ENCODE measurements at places on chromosomes 5 and 9. TPM values are rescaled to one million over a fixed set of nuclear protein-coding genes. Genes with fewer than 3 reads are reported as not detected.

The CA9 gene
- total RNA-seq, result not detected

The TRPM3 gene
- 0.22 TPM for total RNA-seq

The LCN15 gene
- total RNA-seq, result 0.41 TPM

The PDE6A gene
- 0.22 TPM for total RNA-seq

The GFI1B gene
- total RNA-seq, result 0.27 TPM

The IFNK gene
- not detected for total RNA-seq

The TMEM38B gene
- total RNA-seq, result 63.2 TPM

The TAS2R1 gene
- total RNA-seq, result not detected

The FOXD4L6 gene
- total RNA-seq, result not detected

The IFNA2 gene
- not detected for total RNA-seq

The DDX4 gene
- not detected for total RNA-seq

The PHF19 gene
- total RNA-seq, result 13.0 TPM

The PTPRD gene
- 15.6 TPM for total RNA-seq

The BARX1 gene
- total RNA-seq, result not detected

The NR4A3 gene
- total RNA-seq, result 6.2 TPM

The APBA1 gene
- total RNA-seq, result 3.0 TPM

The SCAI gene
- total RNA-seq, result 2.7 TPM

The PAX5 gene
- not detected for total RNA-seq

The SLC25A2 gene
- not detected for total RNA-seq

The PCA3 gene
- total RNA-seq, result not detected

The SOHLH1 gene
- not detected for total RNA-seq

The NR5A1 gene
- not detected for total RNA-seq

The SLC45A2 gene
- total RNA-seq, result not detected

The GDA gene
- 0.85 TPM for total RNA-seq

The NME5 gene
- total RNA-seq, result 4.7 TPM

The AHRR gene
- total RNA-seq, result 1.4 TPM

The ANKRD33B gene
- total RNA-seq, result 15.2 TPM

The SLIT3 gene
- 22.7 TPM for total RNA-seq

The KIF12 gene
- total RNA-seq, result not detected

The HMCN2 gene
- total RNA-seq, result 5.5 TPM

The AQP3 gene
- total RNA-seq, result 13.6 TPM

The SAPCD2 gene
- 0.25 TPM for total RNA-seq

The SH3PXD2B gene
- 5.2 TPM for total RNA-seq

The GAS1 gene
- 11.0 TPM for total RNA-seq

The CCDC192 gene
- not detected for total RNA-seq

The GPR150 gene
- 0.14 TPM for total RNA-seq

The C5orf52 gene
- total RNA-seq, result not detected

The BAAT gene
- total RNA-seq, result not detected

The QRFP gene
- not detected for total RNA-seq

The ANKRA2 gene
- total RNA-seq, result 12.8 TPM

The EGR1 gene
- total RNA-seq, result 7.8 TPM

The PCDHB2 gene
- 1.1 TPM for total RNA-seq

The PCDHB9 gene
- total RNA-seq, result 1.2 TPM

The LAMC3 gene
- 0.66 TPM for total RNA-seq

The SHOC1 gene
- not detected for total RNA-seq

The WDR38 gene
- not detected for total RNA-seq

The DNAH5 gene
- 0.14 TPM for total RNA-seq

The IRX2 gene
- total RNA-seq, result 6.2 TPM

The CER1 gene
- not detected for total RNA-seq

The UGT3A2 gene
- not detected for total RNA-seq

The GZMA gene
- total RNA-seq, result 1.5 TPM

The SV2C gene
- total RNA-seq, result 0.44 TPM

The ACTBL2 gene
- total RNA-seq, result not detected

The CYSRT1 gene
- total RNA-seq, result 0.27 TPM

The TRIM7 gene
- total RNA-seq, result 6.4 TPM

The STRBP gene
- 26.4 TPM for total RNA-seq

The TMC1 gene
- 0.25 TPM for total RNA-seq

The CDH9 gene
- total RNA-seq, result not detected

The PTGR1 gene
- total RNA-seq, result 50.2 TPM
